ENCODE measurements at places on chromosomes 1 and 21.

DNA sequence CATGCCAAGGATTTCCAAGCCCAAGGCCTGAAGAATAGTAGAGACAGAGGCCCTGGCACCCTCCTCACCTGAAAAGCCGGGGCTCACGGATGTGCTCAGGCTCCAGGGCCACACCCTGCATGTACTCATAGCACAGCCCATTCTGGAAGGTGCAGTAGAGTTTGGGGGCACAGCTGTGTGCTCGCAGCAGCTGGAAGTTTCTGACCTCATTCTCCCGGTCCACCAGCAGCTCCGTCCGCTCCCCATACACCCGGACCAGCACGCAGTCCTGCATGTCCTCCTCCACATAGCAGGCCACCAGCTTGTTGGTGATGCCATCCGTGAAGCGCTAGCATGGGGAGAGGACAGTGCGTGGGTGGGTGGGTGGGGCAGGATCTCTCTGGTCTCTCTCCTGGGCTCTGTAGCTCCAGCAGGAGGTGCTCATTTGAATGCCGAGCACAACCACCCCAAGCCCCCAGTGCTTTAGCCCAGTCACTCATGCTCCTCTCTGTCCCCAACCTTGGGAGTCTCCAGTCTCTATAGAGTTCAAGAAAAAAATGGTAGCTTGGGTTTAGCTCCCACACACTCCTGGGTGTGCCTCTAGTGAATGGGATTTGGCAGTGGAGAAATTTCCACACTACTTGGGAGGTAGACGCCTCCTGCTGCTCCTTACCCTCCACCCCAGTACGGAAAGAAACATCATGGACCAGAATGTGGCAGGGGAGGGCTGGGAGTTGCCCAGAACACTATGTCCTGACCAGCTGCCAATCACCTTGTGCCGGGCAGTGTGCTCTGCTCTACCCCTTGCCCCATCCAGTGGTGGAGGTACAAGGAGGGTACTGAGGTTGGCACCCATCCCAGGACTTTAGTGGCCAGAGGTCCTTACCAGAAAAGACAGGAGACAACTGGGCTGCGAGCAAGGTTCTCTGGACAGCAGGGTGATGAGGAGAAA, 1.9 kb downstream of the ETNK2 start:
- no peak for DNase-seq

DNA sequence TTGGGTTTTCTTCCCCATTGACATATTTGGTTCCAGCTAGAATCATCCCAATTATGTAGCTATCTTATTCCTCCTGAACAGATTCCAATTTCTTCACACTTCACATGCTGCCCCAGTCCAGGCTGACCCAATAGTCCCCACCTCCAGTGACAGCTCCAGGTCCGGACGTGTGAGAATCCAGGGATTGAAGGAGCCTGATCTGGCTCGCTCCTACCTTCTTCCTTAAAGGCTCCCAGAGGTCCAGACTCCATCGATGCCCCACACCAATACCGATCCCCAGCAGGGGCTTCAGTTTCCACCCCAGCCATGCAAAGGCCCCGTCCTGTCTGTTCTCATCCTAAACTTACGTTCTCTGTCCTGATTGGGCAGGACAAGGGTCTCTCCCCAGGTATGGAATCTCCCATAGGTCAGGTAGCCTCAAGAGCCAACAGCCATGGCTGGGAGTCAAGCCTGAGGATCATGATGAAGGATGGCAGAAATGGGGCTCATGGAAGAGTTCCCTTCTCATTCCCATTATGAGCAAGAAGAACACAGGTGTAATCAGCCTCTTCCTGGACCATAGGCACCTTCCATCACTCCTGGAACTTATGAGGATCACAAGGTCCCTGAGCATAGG, 20.4 kb upstream of the SLAMF9 start:
- DNase-seq = no peak

DNA sequence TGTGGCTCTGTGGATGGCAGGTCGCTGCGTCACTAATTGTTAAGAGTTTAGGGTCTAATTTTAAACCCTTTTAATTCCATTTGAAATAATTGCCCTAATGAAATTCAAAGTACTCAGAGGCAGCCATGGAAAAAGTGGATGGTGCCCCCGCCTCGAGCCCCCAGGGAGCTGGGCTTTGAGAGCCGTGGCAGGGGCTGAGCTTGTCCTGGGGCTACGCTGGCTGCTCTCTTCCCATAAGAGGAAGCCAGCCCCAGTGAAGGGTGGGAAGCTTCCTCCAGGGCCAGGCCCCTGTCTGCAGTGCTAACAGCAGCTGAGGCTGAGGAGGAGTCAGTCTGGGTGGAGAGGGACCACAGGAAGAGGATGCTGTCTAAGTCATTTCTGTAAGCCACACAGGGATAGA, 315.0 kb upstream of the POU3F1 start:
- DNase-seq = no peak

- DNase-seq = no peak
Observed at GRCh38 chr1:245353915-245354775, 199.4 kb downstream of the KIF26B start.

GRCh38 chr1:53219711-53220110, 723 bp downstream of the CZIB start:
- DNase-seq = no peak

- no peak for DNase-seq
Observed at GRCh38 chr1:82042306-82043060, 241.7 kb downstream of the ADGRL2 start.

DNA sequence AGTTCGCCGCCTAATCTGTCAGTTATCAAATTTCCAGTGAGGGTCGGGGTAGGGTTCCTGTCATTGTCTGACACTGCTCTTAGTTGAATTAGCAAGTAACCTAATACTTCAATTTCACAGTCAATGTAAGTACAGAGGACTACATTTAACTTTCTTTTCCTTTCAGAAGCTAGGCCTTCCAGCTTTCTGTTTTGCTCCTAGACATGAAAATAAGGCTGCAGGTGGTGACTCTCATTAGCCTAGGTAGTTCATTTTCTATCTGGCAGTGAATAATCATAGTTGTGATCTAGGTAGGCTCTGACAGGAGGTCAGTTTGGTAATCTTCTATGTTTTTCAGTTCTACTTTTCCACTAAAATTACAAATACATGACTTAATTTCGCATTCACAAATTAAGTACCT, 783.1 kb downstream of the MRPL39 start:
- no peak for DNase-seq
